ENCODE measurements at places on chromosomes 2 and 18. TPM values are rescaled to one million over a fixed set of nuclear protein-coding genes. Genes with fewer than 3 reads are reported as not detected.

ELOA2 gene
- total RNA-seq = not detected

ALKAL2 gene
- not detected for total RNA-seq

COL4A3 gene
- total RNA-seq = 0.56 TPM

MGAT4A gene
- 0.98 TPM for total RNA-seq

CHST9 gene
- 0.02 TPM for total RNA-seq

CYP1B1 gene
- total RNA-seq = 6.9 TPM

PMS1 gene
- 7.1 TPM for total RNA-seq

PRKCE gene
- total RNA-seq = 9.4 TPM

DCDC2C gene
- total RNA-seq = 0.55 TPM

PTPRN gene
- 1.9 TPM for total RNA-seq

GPR155 gene
- total RNA-seq = 0.35 TPM

GATA6 gene
- 2.6 TPM for total RNA-seq

IL1F10 gene
- total RNA-seq = not detected

All from A549 treated with CORT108297 at 1 μM for 4 hours (cell line).